NCI-H1092 treated with DMSO at 0.1 percent for 48 hours (cell line): ENCODE measurements at places on chromosomes 3 and 15.
A peak's percentile ranks its signal among the peaks of the same experiment; 100 is the strongest.

DNA sequence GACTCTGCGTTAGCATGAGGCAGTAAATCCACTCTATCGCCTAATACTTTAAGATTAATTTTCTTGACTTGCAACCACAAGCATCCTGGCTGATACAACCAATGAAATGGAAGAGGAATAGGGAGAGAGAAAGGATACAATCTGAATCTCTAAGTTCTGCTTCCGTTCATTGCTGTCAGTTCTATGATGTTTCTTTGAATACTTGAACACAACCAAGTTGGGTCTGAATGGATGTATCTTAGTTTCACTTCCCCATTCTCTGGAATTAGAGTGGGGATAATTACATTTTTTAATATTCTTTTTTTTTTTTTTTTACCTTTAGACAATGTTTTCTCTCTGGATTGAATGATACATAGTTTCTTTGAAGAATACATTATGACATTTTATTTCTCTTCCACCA is 22.9 kb downstream of the PDE8A start:
- no peak for DNase-seq

DNA sequence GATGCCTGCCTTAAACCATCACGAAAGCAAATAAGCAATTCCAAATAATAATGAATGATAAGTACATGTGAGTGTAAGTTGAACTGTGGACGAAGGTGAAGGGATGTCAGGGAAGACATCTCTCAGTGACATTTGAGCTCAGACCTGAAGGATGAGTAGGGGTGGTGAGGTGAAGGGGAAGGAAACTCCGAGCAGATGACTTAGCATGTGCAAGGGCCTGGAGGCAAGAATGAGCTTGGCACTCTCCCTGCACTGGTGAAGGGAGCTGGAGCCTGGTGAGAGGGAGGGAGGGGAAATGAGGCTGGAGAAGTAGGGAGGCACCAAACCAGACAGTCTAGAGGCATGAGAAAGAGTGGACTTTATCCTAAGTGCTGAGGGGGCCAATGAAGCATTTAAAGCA is 84.3 kb downstream of the MTHFS start:
- no peak for DNase-seq

DNA sequence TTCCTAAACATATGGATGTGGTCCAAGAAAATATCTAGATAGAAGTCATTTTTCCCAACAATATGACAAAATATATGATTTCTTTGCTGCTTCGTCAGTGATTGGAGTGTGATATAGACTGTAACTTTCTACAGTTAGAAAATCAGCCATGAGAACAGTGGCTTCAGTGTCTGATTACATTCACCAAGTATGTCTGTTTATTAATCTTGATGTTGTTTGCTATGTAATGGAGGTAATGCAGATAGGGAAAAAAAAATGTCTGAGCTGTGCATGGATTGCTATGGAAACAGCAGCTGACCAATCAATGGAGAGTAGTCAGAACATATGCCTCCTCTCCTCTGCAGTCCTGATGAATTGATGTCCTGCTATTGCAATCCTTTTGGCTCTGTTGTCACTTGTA is 72.3 kb upstream of the GAP43 start:
- no peak for DNase-seq

DNA sequence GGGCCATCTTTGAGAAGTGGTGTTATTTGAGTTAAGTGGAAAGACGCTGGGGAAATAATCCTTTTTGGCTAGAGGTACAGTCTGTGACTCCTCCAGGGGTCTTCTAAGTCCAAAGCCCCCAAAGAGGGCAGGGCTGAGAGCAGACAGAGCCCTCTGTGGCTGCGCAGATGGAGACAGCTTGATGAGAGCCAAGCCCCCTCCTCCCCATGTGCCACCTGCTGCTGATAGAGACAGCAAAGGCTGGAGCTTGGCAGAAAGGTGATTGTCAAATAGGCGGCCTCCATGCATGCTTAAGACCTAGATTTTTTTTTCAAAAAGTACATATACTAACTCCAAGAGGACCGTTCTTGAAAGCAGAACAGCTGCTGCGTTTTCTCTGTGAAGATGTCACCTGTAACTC is 72.4 kb downstream of the CRYGS start:
- peak; percentile 61 for DNase-seq

GRCh38 chr3:136247436-136247835 is 2.7 kb upstream of the PCCB start:
- DNase-seq: no peak

GRCh38 chr3:170180079-170180907 is 1.2 kb downstream of the PHC3 start:
- no peak for DNase-seq

GRCh38 chr3:197242784-197243432 is 55.5 kb downstream of the DLG1 start:
- DNase-seq: no peak

DNA sequence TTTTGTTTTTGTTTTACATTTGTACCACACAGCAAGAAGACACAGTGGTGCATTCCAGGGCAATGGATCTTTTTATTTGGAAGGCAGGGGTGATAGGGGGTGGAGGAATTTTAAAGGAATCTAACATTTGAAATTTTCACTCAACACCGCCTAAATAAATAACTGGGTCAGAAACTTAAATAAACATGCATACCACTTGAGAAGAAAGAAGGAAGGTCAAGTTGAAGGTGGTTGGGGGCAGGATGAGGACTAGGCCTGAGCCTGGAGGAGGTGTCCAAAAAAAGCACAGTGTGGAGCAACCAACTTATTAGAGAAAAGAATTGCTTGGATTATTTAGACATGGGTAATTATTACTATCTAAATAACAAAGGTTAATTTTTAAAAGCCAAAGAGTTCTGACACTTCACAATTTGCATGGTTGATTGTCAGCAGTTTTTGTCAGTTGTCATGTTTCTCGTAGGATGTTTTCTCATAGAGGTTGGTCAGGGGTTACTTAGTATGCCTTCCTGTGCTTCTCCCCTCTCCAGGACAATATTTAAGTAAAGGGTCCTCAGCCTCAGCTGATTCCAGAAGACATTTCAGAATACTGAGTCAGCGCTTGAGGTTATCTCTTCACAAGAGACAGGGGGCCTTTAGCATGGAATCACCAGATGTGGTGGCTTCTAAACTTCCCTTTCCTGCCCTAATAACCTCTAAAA is 173.7 kb upstream of the SLC2A2 start:
- DNase-seq: no peak

- DNase-seq: no peak
Observed at GRCh38 chr15:77239882-77240608, 169.1 kb upstream of the TSPAN3 start.
